Aorta (tissue), 5 donors: ENCODE measurements at places on chromosomes 1 and 21. TPM values are rescaled to one million over a fixed set of nuclear protein-coding genes. Genes with fewer than 3 reads are reported as not detected.

MTMR11 gene
- total RNA-seq = 42.3 TPM

KIF21B gene
- total RNA-seq = 4.0 TPM

- DNase-seq = no peak
These were observed 559 bp upstream of the MTARC2 start for GRCh38 chr1:220747437-220748088.

DNA sequence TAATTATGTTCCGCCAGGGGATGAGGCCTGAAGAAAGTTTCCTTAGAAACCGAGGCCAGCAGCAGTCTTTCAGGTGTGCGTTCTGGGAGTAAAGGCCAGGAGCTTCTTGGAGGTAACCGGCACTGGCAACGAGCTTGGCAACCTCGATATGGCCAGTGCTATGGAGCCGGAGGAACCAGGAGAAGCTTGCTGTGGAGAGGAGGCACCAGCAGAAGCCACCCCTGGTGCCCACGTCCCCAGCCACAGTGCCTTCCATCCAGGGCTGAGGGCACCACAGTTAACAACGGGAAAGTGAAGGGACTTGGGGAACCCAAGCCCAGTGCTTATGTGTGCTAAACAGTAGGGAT, 41.5 kb upstream of the LIN9 start:
- DNase-seq = no peak

DNA sequence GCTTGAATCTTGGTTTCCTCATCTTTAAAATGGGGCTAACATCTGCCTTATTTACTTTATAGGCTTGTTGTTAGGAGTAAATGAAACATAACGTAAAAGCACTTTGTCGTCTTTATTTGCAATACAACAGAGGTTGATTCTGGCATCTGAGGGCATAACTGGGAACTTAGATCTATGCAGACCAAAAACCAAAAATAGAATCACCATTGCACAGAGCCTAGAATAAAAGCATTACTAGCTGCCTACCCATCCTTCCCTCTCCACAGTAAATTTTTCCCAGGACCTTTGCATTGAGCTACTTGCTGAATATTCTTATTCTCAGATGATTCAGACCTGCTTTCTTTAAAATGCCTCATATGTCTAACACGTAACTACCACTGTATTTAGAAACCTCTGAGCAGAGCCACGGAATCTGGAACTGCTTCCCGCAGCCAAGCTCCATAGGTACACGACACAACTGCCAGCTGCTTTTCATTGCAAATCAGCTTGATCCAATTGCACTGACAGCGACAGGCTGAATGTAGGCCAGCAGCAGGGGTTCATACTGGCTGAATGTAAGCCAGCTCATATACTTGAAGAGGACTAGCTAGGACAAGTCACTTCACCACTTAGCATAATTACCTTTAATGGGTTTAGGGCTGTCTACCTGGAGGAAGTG, 33.2 kb upstream of the SERBP1 start:
- DNase-seq = no peak
